ENCODE measurements at places on chromosomes 2 and 18.
A peak's percentile ranks its signal among the peaks of the same experiment; 100 is the strongest.

GRCh38 chr2:3146175-3146574 is 231.4 kb downstream of the EIPR1 start:
- DNase-seq, result no peak

GRCh38 chr2:85684806-85685205 is 9.4 kb upstream of the GNLY start:
- no peak for DNase-seq

DNA sequence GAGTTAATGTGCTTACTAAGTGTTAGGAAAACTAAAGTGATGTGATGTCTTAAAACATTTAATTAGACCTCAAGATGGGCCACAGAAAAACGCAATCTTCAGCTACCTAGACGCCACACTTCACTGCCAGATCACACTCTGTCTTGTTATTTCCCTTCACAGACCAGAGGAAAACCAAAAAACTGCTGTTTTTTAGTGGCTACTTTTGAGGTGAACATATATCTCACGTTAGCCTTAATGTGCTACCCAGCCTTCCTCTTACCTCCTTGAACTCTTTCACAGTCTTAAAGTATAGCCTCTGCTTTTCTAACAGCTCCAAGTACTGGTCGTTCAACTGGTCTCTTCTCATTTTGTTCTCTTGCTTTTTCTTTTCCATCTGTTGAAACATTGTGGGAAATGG is 83.1 kb downstream of the CCDC93 start:
- DNase-seq, result no peak

DNA sequence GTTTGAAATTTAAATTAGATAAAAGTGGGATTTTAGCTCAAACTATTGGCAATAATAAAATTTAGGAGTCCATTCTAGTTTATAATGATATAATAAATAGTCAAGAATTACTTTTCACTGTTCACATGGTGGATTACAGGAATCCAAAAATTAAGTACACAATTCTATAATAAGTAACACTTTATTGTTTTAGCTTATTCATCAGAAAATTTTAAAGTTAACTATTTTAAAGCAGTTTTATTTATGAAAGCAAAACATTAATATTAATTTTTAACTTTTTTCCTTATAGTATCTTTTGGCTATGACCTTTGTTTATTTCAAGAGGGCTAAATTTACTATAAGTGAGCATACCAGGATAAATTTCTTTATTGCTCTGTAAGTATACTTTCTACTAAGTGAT is 11.4 kb downstream of the SPDYA start:
- DNase-seq, result no peak

DNA sequence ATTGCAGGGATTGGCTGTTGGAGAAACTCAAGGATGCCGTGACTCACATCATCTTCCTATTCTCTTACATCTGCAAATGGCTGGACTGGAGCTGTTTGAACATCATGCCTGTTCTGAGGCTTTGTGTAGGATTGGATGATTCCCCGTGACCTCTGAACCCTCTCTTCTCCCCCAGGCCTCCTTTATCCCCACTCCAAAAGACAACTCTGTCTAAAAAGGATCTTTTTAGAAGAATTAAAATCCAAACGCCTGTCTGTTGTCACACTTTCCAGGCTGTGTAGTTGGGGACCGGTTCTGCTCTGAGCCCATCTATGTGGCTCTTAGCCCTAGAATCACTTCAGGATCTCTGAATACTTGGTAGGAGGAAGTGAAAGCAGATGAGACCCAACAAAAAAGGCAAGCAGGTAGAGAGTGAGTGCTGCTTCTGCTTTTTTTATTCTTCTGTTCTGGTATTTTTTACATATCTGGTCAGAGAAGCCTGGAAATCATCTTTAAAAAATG is 565 bp downstream of the SP140 start:
- peak; percentile 39 for DNase-seq

GRCh38 chr2:65263262-65263661 is 35.6 kb downstream of the ACTR2 start:
- DNase-seq, result no peak

- DNase-seq, result no peak
These were observed 122.2 kb upstream of the TACR1 start for GRCh38 chr2:75321599-75321922.

DNA sequence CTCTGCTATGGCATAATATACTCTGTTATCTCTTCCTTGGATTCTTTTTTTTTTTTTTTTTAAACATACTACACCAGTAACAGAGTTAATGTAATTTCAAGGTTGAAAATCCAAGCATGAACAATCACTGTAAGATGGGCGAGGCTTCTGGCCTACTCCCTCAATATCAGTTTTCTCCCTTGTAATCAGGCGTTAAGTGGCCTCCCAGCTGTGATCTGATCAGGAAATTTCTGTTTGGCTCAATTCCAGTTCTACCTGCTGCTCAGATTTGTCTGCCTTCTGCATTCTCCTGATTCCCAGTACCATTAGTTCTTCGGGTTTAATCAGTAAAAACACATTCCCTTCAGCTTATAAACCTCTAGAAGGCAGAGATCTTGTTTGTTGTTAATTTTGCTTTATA is 18.6 kb downstream of the PRKD3 start:
- no peak for DNase-seq

- no peak for DNase-seq
These were observed 1.3 kb downstream of the NDUFB3 start for GRCh38 chr2:201073071-201073470.

DNA sequence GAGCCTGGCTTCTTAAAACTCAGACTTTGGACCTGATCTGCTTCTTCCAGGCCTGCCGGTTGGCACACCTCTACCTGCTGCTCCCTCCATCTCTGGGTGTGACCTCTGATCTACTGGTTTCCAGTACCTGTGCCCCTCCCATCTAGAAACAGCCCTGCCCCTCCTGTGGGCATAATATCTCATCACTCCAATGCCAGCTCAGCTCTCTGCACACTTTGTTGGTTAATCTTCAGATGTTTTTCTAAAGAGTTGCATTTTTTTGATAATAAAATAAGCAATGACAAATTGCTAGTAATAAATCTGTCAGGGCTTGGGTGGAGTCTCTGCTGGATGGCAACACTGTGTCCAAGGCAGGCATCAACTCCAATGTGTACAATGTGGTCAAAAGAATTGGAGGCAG is 89.6 kb upstream of the PPP1CB start:
- no peak for DNase-seq

DNA sequence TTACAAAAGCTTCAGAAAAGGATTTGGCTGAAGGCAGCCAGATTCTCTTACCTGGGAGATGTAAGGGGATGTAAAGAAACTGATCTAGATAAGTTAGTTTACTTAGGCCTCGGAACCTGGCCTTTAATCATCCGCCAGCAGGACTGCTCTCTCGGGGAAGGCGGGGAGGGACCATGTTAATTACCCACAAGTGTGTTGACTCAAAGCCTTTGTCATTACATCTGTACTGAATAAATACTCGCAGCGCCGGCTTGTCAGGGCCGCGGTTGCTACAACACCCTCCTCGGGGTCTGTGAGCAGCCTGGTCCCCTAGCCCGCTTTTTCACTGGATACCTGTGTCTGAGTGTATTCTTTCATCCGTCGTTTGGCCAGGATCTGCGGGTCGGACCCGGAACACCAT is 6.7 kb downstream of the CHMP3 start:
- no peak for DNase-seq

- DNase-seq, result no peak
These were observed 82.8 kb upstream of the PIK3C3 start for GRCh38 chr18:41872206-41872605.

DNA sequence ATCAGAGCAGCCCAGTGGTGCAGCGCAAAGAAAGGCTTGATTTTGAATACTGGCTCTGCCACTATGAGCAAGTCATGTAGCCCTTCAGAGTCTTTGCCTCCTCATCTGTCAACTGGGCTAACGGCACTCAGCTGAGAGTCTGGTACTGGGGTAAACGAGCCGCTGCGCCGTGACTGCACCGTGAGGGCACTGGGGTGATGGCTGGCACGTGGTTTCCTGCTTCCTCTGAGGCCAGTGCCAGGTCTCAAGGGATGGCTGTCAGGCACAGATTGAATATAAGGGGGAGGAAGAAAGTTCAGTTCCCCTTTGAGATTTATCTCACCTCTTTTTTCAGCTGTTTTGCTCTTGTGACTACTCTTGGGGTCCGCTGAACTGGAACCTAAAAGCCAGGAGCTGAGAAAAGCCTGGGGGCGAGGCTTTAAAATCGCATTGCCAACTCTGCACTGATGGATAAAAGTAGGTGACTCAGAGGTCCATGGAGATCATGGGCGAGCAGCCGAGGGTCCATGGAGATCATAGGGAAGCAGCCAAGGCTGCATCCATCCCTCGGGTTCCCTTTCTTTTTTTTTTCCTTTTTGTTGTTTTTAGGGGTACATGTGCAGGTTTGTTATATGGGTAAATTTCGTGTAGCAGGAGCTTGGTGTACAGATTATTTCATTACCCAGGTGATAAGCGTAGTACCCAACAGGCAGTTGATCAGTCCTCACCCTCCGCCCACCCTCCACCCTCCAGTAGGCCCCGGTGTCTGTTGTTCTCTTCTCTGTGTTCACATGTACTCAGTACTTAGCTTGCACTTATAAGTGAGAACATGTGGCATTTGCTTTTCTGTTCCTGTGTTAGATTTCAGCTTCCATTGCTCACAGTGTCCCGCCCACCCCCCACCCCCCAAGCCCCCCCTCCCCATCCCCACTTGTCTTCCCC is 114.3 kb downstream of the SPP2 start:
- peak; percentile 59 for DNase-seq

- DNase-seq, result no peak
These were observed 155.8 kb downstream of the SH3RF3 start for GRCh38 chr2:109284826-109285225.

- DNase-seq, result peak; percentile 57
These were observed 126.4 kb upstream of the MGAT5 start for GRCh38 chr2:134127496-134127895.

- DNase-seq, result no peak
These were observed 581.1 kb upstream of the LRATD1 start for GRCh38 chr2:14051401-14051800.

GRCh38 chr2:220243571-220243970 is 616.1 kb downstream of the SLC4A3 start:
- no peak for DNase-seq

DNA sequence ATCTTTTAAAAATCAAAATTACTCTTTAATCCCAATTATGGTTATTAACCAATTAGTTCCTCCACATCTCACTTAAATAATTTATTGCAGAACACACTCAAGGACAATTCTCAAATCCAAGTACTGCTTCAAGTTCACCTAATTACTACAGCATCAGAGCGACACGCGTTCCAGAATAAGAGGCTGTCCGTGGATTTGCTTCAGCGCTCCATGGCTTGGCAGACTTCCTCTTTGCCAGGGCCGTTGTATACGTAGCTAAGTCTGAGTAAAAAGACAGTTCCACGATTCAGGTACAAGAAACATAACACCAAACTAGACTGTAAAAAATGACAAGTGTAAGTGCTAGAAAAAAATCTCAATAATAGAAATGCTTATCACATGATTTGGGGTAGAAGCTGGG is 153.2 kb upstream of the MYT1L start:
- no peak for DNase-seq

GRCh38 chr2:10934979-10935350 is 23.2 kb downstream of the KCNF1 start:
- no peak for DNase-seq

- DNase-seq, result no peak
These were observed 23.6 kb upstream of the MRPL33 start for GRCh38 chr2:27747827-27748352.

GRCh38 chr18:12034241-12035100 is 53.2 kb downstream of the IMPA2 start:
- DNase-seq, result no peak

DNA sequence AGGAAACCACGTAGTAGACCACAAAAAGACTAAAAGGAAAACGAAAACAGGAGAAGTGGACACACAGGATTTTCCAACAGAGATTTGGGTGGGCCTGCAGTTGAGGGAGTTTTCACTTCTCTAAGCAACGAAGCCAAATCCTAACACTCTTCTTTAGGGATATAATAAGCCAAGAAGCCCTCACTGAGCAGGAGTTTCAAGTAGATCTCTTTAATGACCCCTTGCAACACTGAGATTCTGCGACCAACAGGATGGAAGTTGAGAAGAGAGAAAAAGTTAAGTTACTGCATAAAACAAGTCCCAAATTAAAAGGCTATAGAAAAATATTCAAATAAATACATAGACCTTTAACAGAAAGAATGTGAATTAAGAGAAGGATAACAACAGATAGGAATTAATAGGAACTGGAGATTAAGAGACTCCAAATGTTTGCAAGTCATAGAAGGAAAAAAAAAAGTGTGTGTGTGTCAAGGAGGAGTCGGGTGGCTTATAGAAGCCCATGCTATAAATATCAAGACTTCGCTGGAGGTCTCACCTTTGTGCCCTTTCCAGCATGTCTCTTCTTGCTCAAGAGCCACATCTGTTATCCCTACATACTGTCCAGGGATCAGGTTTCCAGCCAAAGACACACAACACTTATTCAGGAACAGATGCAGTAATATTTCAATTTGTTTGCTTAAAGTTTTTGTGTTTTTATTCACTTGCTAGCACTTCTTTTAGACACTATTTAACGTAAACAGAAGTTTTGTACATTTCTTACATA is 69.4 kb upstream of the ARHGAP28 start:
- DNase-seq, result no peak

DNA sequence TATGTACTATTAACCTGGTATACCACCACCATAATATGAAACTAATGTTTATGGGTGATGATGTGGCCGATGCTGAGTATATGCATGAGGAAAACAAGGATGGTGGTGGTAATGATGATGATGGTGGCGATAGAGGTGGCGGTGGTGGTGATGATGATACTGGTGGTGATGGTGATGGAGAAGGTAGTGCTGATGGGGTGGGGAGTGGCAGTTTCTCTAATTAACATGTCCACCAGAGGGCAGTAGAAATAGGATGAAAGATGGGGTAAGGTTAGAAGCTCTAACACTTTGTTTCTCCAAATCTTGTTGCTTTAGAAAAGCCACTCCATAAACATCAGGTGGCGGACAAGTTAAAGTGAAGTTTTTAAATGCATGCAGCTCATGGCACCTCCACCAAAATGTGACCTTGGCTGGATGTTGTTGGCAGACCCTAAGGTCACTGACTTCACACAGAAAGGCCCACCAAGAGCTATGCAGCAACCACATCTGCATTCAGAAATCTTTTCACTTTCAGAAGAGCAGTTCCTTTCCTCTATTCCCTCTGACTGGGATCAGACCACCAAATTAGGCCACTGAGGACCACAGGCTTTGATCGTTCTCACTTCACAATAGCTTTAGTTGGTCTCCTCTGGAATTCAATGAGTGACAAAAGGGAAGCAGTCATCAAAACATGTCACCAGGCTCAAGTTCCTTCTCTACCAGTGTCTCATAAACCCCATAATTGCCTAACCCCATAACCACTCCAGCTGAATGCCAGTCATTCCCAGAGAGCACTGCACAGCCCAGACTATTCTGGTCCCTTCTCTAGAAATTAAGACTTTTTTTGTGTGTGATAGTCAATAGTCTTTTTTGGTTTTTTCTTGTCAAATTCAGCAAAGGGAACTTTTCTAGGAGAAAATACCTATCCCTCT is 7.5 kb upstream of the BCL11A start:
- peak; percentile 44 for DNase-seq

- no peak for DNase-seq
These were observed 59.0 kb upstream of the SALL3 start for GRCh38 chr18:78920456-78921138.
